ENCODE measurements at places on chromosomes 3 and 15.
A peak's percentile ranks its signal among the peaks of the same experiment; 100 is the strongest.

- DNase-seq = no peak
Measured at GRCh38 chr15:94586099-94586498, 354.7 kb downstream of the MCTP2 start.

GRCh38 chr3:190117981-190118380, 2.7 kb downstream of the P3H2 start:
- no peak for DNase-seq

DNA sequence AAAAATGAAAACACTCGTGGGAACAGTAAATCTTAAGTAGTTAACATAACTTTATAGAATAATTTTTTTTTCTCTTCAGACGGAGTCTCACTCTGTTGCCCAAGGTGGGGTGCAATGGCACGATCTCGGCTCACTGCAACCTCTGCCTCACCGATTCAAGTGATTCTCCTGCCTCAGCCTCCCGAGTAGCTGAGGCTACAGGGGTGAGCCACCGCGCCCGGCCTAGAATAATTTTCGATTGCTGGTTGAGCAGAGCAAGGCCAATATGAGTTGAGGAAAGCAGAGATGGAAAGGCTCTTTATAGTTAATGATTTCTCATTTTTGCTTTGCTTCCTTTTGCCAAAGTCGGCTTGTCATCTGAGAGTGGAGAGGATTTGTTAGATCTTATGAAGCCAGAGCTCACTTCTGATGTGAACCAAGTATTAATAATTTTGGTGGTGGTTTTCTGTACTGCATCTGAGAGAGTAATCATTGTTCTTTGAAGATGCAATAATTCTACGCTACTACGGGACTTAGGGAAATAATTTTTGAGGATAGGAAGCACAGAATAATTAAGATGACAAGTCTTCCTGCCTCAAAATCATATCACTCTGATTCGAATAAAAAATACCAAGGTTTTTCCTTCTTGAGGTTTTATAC, 1.6 kb upstream of the GOLM2 start:
- no peak for DNase-seq

GRCh38 chr15:75542386-75542797, 36.7 kb downstream of the PTPN9 start:
- DNase-seq = no peak

DNA sequence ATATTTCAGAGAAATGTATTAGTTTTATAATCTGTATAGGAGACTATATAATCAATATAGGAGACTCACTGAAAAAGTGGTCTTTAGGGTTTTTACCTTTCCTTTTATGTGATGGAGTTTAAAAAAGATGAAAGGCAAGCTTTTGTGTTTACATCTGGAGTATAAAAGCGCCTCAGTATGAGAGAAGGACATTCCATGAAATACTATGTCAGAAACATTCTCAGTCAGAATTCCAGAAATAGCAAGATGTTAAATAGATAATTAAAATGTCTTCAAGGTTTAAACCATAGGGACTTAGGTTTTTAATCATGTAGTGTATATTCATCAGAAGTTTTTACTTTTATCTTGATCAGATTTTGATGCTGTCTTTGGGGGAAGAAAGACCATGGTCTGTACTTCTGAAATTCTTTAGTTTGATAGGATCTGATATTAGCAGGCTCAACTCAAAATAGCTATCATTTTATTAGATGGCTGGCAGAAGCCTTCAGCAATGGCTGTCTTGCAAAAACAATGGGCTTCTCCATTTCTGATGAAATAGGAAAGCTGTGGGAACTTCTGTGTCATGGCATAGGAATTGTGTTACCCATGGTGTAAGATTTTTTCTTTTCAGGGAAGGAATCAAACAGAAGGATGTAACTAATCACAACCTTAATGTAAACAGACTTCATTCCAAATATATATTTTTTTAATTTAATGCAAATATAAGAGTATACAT, 209.6 kb upstream of the PLSCR5 start:
- DNase-seq = no peak

DNA sequence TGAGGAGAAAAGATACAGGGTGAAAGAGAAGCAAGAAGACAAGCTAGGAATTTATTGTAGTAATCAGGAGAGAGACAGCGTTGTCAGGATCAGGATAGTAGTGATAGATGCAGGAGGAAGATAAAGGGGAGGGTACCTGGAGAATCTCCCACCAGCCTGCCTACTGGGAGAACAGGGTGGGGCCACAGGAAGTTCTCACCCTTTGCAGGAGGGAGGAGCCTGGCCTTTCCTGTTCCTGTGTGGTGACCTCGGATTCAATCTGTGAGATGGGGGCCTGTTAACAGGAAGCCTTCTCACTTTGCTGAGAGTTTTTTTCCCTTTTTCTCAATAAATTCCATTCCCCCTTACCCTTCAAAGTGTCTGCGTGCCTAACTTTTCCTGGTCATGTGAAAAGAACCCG, 37.6 kb downstream of the GMPS start:
- no peak for DNase-seq

DNA sequence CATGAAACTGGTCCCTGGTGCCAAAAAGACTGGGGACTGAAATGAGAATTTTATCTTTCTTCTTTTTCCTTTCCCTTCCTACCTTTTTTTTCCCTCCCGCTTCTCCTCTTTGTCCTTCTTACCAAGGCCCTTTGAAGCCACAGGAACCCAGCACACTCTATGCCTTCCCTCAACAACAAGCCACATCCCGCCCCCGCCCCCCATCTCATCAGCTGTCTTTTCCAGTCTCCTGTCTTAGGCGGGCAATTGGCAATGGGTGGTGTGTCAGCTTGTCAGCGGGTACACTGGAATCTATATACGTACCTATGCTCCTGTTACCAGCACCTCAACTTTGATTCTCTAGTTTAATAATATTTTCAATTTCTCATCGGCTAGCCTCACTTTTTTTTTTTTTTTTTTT, 56.3 kb upstream of the CHD2 start:
- DNase-seq = no peak

DNA sequence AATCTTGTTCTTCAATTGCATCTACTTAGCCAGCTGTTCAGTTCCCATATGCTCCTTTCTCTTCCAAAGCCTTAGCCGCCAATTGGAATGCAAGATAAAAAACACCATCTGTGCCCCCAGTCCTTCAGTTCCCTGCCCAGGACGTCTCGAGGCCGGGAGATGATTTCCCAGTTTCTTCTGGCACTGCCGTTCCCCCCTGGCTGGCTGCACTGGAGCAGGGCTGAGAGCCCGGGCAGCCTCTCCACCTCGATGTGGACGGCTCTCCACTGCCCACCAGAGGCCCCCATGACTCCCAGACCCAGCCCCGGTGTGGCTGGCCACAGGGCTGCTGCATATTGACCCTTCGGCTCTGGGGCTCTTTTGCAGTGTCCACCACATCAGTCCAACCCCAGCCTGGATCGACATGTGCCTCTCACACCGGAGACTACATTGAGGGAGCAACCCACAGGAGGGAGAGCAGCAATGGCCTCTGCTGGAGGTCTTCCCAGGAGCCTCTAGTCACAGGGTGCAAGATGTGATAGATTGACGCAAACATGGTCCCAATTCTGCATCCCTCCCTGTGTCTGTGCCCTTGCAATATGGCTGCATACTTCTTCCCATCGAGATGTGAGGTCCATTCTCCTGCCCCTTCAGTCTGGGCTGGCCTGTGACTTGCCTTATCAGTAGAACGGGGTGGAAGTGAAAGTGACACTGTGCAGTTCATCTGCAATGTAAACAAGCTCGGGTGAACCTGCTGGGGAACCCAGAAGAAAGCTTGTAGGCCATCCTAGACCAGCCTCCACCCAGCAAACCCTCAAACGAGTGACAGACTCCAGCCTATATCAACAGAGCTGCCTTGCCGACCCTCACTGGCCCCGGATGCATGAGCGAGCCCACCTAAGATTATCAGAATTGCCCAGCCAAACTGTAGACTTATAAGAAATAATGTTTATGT, 52.3 kb upstream of the PRR20G start:
- DNase-seq = no peak

DNA sequence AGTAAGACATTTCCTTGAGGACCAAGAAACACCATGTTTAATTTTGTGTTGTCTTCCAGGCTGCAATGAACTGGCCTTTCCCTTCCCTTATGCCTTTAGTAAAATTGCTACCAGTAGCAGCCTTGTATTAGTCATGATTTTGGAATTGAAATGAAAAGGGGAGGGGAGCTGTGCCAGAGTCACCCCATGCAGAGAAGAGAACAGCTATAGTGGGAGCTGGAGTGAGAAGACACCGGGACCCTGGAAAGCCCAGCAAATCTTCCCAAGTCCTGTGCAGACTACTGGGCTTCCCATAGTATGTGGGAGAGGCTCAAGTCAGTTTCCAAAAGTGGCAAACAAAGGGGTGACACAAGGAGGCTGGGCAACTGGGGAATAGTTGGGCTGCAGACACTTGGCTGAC, 178.5 kb downstream of the NR1D2 start:
- no peak for DNase-seq

- no peak for DNase-seq
Measured at GRCh38 chr3:50242381-50242770, 6.4 kb downstream of the GNAI2 start.

DNA sequence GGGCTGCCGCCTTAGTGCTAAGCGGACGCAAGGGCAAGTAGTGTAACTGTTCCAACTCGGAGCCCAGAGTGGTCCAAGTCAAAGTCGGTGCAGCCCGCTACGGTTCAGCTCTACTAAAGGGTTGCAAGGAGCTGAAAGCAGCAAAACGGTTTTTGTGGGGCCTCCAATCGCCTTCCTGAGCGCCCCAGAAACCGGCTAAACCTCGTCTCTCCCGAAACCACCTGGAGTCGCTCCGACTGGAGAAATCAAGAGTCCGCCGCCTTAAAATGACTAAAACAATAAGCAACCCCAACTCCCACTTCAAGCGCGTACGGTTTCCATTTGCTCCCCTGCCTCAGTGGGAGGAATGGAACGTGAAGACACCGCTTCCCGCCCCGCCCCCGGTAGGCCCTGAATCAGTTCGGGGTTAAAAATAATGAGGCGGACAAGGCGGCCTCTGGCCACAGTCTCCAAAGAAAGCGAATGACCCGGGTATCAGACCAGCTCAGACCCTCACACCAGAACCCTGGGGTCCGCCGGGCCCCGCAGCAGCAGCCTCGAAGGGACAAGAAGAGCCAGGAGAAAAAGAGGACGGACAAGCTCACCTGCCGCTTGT, 401 bp downstream of the SEC11A start:
- DNase-seq = no peak

- no peak for DNase-seq
Measured at GRCh38 chr15:27499191-27499590, 528.2 kb downstream of the GABRG3 start.

DNA sequence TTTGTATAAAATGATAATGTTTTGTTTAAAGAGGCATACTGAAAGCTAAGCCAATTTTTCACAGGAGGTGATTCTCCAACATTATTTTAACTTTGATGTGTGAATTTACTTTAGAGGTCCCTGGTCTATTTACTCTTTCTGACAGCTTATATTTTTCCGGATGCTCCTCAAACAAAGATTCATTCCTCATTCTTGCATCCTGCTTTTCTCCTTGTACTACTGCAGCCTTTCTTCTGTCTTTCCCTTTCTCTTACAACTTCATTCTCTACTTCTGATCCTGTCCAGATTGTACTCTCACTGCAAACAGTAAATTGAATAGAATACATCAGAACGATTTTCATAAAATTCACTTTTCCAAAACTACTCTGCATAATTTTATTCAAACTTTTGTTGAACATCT, 5.1 kb downstream of the NPTN start:
- DNase-seq = no peak

- DNase-seq = no peak
Measured at GRCh38 chr3:72449551-72449950, 398.7 kb downstream of the SHQ1 start.

DNA sequence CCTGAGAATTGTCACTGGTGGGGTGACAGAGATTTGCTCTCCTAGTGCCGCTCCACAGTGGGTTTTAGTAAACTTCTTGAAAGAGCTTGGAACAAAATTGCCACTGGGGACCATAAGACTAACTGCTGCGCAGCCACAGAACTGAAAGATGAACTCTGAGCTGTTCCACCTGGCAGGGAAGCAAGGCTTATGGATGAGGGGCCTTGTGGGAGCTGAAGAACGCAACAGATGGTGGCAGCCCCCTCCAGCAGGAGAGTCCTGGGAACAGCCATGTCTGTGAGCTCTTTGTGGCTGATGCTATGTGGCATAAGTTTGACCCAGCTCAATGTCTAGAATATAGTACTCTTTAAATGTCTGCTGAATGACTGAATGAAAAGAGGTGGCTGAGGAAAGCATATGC, 66.8 kb upstream of the C2CD4B start:
- no peak for DNase-seq

DNA sequence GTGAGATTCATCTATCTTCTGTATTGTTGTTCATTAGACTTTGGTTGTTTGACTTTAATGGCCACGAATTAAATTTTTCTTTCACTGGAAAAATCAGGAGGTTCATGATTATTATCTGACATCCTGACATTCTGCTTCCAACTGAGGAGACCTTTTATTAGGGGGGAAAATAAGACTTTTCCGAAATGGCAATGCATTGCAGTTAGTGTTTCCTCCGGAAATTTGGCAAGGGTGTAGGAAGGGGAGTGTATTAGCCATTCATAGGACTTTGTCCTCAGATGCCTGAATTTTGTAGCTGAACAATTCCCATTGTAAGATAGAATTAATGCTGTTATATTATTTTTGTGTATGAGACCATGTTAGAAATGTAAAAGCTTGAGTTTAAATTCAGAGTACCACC, 450.6 kb upstream of the TGFBR2 start:
- DNase-seq = no peak

- no peak for DNase-seq
Measured at GRCh38 chr15:36784098-36784670, 204.8 kb downstream of the CDIN1 start.

DNA sequence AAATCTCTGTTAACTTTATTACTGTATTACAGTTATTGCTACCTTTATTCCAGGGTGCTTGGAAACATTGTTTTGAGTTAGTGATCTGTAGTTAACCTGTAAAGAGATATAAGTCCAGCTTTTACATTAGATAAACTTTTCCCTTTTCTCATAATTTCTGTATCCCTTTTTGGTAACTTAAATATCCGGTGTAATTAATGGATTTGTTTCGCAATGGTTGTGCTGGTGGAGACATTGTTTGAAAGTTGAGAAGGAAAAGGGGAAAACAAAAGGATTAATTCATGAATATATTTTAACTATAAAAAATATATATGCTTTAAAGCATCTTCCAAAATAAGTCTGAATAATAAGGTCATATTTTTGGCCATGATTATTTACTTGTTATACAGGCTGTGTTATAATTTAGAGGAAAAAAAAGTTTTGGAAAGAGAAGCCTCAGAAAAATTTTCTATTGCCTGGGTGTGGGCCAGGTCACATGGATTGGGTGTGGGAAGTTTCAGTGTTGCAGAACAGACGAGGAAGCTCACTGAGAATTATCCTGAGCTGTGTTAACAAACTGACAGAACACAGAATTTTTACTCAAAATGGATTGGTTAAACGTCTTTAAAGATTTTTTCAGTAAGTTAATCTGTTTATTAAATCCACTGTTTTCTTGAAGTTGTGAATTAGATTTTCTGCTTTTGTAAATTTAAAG, 27.7 kb upstream of the IL20RB start:
- no peak for DNase-seq

- DNase-seq = peak; percentile 11
Measured at GRCh38 chr3:18223571-18223970, 201.6 kb downstream of the SATB1 start.

- DNase-seq = no peak
Measured at GRCh38 chr3:31934866-31935265, 46.2 kb downstream of the OSBPL10 start.

Measured in NCI-H1092 treated with DMSO at 0.1 percent for 48 hours (cell line).